ENCODE measurements at places on chromosomes 4 and X.

DNA sequence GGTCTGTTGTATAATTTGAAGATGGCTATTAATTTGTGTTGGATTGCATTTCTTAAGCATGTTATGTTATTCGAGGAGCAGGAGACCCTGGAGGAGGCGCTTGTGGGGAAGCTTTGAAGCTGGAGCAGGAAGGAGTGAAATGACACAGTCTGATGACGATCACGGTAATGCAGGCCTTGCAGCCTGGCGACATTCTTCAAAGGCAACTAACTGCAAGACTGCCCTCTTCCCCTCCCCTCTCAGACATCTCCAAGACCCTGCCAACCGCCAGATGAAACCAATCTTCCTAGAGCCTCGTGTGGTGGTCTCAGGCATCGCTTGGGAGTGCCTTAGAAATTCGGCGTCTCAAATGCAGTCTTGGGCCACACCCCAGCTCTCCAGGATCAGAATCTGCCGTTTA lies 16.1 kb downstream of the CLCN4 start:
- DNase-seq: no peak

GRCh38 chr4:125735102-125735501 lies 420.3 kb downstream of the FAT4 start:
- no peak for DNase-seq

DNA sequence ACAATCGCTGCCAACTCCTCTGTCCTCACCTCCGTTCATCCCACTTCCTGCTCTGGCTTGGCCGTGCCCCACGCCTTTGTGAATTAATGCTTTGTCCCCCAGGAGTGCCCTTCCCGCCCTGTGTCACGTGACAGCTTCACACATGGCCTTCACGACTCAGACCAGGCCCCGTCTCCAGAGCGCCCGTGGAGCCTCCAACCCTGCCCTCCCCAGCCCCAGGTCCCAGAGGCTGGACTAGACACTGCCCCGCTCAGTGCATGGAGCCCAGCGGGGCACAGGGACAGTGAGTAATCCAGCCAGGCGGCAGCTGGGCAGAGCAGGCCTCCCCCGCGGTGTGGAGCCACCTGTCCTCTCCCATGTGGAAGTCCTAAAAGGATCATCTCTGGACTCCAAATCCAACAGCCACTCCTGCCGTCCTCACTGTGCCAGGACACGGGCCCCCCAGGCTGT lies 7.4 kb downstream of the ADRA2C start:
- no peak for DNase-seq

DNA sequence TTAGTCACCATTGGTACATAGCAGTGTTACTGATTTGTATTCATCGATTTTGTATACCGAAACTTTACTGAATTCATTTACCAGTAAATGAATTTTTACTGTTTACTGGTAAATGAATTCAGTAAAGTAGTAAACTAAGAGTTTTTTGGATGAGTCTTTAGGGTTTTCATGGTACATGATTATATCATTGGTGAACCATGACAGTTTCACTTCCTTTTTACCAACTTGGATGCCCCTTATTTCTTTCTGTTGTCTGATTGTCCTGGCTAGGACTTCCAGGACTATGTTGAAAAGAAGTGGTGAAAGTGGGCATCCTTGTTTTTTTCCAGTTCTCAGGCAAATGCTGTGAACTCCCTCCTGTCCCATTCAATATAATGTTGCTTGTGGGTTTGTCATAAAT lies 494.9 kb downstream of the GALNTL6 start:
- no peak for DNase-seq

- DNase-seq: no peak
Observed at GRCh38 chr4:73885574-73886267, 16.5 kb downstream of the CXCL1 start.

DNA sequence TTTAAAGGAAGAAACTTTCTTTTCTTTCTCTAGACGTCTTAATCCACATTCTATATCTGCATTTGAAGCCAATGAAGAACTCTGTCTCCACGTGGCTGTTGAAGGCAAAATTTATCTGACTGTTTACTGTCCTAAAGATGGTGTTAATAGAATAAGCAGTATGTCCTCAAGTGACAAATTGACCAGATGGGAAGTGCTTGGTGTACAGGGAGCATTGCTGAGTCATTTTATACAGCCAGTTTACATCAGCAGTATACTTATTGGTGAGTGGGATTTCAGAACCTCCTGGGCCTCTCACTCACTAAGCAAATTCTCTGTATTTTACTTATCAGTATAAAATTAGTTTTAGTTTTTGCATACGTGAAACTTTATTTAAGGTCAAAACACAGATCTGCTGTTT lies 33.7 kb downstream of the ADAD1 start:
- no peak for DNase-seq

- no peak for DNase-seq
Observed at GRCh38 chr4:146095091-146095690, 80.3 kb upstream of the LSM6 start.

DNA sequence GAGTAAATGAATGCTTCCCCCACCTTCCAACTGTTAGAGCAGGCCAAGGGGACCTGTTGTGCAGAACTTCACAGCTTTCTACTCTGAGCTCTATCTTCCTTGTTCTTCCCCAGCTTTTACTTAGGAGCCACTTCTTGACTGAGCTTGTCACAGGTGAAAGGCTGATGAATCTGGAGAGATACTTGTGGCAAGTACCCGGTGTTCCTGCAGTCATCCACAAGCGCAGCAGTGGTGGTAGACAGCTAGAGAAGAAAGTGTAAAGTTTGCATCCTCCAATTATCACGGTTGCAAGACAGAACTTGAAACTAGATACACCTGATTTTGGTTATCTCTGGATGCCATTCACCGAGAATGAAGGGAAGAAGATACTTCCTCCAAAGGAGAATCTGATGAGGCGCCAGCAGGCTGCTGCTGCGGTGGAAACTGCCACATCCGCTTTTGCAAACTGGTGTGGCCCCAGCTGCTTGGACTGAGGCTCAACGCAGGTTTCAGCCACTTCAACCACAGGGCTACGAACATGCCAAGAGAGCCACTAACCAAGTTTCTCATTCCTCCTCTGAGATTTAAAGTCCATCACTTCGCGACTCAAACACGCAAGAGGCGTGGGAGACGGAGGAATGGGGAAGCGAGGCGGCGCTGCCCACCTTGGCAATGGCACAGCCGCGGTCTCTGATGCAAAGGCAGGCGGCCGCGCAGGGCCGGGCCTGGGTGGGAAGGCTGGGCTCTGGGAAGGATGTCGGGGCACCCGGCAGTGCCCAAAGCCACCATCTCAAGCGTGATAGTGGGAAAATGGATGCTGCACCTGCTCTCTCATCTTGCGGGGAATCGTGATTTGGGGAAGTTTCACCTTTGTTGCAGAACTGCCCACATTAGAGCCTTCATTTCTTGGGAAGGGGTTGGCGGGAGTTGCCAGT lies 1.3 kb upstream of the FHIP1A start:
- no peak for DNase-seq

- DNase-seq: no peak
Observed at GRCh38 chr4:20394512-20394911, 142.8 kb downstream of the SLIT2 start.

DNA sequence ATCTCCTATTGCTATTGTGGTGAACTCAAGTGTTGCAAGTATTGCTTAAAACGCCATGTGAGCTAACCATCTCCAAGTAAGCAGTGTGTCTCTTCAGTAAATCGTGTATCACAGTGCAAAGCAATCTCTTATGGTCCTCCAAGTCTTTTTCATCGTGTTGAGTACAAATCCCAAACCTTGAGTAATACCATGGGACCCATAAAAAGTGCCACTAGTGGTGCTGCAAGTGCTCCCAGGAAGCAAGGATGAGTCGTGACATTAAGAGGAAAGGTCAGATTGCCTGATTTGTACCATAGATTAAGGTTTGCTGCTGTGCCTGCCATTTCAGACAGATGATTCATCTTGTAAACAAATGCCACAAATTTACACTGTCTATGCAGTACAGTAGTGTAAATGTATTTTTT lies 66.9 kb upstream of the BMPR1B start:
- DNase-seq: peak; percentile 24

- no peak for DNase-seq
Observed at GRCh38 chrX:132217203-132218073, 1.8 kb downstream of the RAP2C start.
